Fibroblast of skin of back (primary cell): ENCODE measurements at places on chromosomes 4 and X.
A peak's percentile ranks its signal among the peaks of the same experiment; 100 is the strongest.

- DNase-seq: no peak
Measured at GRCh38 chr4:165967486-165967885, 94.4 kb downstream of the TLL1 start.

DNA sequence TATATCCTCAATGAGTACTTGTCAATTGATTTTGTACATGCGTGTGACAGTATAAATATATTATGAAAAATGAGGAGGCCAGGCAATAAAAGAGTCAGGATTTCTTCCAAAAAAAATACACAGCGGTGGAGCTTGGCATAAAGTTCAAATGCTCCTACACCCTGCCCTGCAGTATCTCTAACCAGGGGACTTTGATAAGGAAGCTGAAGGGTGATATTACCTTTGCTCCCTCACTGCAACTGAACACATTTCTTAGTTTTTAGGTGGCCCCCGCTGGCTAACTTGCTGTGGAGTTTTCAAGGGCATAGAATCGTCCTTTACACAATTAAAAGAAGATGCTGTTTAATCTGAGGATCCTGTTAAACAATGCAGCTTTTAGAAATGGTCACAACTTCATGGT lies at the start of gene OTC:
Gene OTC (plus strand): TSS at position 243 of the 400 bp plus-strand sequence. CDS start 93 bp downstream, at position 336.
- no peak for DNase-seq

GRCh38 chr4:139966383-139966782 lies 187.6 kb downstream of the MAML3 start:
- DNase-seq: no peak

DNA sequence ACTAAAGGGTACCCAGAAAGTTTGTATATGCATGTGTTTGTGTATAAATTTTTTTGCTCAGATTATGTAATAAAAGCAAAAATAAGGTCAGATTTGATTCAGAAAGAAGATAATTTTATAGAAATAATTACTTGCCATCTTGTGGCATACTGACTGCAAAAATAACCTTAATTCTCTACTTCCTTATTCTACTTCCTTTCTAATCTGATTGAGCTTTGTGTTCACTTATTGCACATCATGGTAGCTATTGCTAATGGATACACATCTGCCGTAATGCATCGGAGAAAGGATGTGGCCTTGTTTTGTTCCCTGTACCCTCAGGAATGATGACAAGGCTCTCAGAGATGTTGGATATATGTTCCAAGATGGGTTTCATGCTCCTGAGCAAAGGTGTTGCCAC lies 10.5 kb upstream of the GNPDA2 start:
- DNase-seq: no peak

DNA sequence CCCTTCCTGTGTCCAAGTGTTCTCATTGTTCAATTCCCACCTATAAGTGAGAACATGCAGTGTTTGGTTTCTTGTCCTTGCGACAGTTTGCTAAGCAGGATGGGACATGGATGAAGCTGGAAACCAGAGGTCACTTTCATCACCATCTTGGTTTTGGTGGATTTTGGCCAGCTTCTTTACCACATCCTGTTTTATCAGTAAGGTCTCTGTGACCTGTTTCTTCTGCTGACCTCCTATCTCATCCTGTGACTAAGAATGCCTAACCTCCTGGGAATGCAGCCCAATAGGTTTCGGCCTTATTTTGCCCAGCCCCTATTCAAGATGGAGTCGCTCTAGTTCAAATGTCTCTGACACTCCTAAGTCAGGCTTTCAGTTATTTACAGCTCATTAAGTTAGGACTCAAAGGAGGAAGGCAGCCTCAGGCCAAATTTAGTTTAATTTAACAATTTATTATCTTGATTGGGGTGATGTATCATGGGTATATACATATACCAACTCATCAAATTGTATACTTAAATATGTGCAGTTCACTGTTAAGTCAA lies 169.9 kb upstream of the NDP start:
- DNase-seq: no peak

DNA sequence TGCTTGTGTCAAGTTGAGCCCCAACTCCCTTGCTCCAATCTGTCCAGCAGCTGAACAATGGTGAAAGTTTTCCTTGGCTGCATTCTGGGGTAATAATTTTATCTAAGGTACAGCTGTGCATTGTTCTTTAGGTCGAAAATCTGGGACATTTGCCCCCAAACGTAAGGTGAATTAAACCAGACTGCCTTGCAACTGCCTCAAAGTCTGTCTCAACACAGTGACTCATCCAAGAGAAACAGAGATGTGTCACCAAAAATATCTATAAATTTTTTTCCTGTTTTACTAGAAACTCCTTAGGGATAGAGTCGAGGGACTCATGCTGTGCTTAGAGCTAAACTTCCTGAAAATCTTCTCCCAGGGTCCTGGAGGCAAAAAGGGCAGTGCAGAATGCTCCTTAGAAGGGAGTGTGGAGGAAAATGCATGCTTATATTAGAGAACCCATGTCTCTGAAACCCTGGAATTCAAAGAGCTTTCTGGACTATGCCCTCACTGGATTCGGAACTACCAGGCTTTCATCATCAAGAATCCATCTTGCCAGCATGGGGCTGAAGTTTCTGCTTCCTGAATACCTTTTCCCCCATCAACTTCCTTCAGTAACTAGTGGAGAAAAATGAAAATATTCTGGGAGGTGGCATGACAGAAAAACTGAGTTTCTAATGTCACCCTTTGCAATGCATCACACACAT lies 115.7 kb downstream of the PALLD start:
- peak; percentile 92 for DNase-seq

- no peak for DNase-seq
Measured at GRCh38 chr4:56748271-56748670, 67.2 kb upstream of the HOPX start.

GRCh38 chr4:20787940-20788665 lies 87.8 kb downstream of the PACRGL start:
- DNase-seq: no peak

- DNase-seq: no peak
Measured at GRCh38 chrX:39360101-39360500, 558.8 kb downstream of the MID1IP1 start.

DNA sequence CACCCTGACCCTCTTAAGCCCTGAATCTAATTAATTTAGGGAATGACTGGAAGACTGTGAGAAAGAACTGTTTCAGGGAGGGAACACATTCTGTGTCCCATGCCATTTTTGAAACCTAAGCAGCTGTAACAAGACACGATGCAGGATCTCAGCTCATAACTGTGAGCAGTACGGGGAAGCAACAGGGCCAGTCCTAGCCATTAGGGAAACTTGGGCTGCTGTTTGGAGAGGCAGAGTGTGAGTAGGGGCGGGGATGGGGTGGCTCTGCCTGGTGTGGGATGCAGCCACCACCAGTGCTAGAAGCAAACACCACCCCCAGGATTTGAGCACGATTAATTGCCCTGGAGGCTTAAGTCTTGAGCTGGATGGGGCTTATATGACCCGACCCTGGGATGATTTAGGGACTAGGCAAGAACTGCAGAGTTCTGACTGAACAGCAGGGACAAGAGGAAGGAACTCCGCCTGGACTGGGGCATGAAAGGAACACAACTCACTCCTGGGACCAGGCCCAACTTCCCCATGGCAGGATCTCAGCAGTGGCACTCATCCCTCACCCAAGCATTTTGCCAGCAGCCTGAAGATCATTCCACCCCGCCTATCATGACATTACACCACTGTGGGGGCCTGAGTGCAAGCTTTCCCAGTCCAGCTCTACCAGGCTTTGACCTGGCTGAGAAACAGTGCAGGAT lies 43.1 kb downstream of the ATRX start:
- no peak for DNase-seq

GRCh38 chr4:16894406-16894805 lies 4.0 kb downstream of the LDB2 start:
- peak; percentile 50 for DNase-seq

DNA sequence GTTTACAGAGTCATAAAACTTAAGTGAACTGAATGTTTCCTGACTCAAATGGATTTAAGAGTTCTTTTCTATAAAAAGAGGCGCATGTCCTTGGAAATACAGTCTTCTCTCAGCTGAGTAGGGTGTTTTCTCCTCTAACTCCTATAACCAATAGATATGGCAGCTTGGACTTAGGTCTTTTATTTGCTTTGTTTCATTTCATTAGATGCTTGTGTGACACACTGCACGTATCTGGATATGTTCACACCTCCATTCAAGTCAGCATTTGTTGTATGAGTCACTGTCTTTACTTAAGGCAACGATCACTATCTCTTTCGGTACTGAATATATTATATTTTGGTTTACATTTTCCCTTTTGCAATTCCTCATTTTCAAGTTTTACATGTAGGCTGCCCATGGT lies 136.6 kb downstream of the ARSF start:
- DNase-seq: no peak

GRCh38 chrX:125132274-125132673 lies 187.4 kb upstream of the TEX13C start:
- DNase-seq: peak; percentile 3

- no peak for DNase-seq
Measured at GRCh38 chrX:100817340-100817739, 2.9 kb upstream of the CSTF2 start.

DNA sequence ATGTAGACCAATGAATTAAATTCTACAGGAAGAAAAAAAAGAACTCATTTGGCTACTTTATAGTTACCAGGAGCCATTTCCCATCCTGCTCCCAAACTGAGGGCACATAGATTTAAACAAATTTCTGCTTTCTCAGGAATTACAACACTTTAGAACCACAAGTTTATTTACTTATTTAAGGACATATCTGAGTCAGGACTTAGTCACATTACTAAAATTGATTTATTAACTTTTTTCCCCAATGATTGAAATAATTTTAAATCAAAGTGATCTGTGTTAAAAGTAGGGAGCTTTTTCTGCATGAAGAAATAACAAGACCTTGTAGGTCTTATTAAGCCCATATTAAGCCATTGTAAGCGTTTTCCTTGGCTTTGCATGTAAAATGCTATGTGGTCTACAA lies 291.0 kb upstream of the HAND2 start:
- no peak for DNase-seq

- DNase-seq: peak; percentile 73
Measured at GRCh38 chr4:56908206-56909085, 746 bp downstream of the REST start.

DNA sequence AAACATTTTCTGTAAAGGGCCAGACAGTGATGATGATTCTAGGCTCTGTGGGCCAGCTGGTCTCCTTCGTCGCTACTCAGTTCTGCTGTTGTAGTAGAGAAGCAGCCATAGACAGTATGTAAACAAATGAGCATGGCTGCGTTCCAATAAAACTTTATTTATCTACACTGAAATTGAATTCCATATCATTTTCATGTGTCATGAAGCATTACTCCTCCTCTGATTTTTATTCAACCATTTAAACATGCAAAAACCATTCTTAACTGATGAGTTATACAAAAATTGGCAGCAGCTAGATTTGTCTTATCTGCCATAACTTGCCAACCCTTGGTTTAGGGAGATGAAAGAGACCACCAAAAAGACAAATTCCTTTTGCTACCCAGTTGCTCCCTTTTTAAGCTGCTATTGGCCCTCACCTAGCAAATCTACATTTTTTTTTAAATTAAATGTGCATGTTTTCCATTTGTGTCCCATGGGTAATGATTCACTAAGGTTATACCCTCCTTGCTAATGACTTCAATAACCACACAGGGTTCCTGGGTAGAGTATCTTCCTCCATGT lies 309.9 kb downstream of the DHX15 start:
- peak; percentile 83 for DNase-seq

DNA sequence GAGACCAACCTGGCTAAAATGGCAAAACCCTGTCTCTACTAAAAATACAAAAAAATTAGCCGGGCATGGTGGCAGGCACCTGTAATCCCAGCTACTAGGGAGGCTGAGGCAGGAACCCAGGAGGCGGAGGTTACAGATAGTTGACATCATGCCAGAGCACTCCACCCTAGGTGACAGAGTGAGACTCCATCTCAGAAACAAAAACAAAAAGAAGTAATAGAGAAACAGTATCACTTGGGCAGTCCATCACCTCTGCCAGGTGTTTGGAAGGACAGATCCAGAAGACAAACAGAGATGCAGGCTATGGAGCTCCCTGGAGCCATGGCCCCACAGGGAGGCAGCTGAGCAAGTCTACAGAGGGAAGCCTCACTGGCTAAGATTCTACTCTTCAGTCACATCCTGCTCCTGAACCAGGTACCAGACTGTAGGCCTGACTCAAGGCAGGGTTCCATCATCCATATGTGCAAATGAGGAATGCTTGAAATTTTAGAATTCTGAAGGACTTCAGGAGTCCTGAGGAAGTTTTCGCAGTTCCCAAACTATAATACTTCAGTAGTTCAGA lies 81.4 kb upstream of the CPEB2 start:
- DNase-seq: no peak

DNA sequence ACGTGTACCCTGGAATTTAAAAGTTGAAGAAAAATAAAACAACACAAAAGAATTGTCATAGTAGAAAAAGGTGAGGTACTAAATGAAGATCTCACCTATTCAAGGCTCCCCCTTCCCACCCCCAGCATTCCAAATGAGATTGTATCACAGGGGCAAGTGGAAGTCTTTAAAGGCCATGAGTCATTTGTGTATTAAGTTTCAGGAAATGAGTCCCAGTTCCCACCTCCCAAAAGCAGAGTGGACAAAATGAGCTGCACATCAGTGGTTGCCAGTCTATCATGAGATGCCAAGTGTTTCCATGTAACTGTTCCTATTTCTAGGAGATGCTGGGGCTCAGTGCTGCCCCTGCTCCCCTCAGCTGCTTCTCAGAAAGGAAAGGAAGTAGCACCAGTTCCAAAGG lies 20.1 kb downstream of the ARHGEF9 start:
- DNase-seq: peak; percentile 54

DNA sequence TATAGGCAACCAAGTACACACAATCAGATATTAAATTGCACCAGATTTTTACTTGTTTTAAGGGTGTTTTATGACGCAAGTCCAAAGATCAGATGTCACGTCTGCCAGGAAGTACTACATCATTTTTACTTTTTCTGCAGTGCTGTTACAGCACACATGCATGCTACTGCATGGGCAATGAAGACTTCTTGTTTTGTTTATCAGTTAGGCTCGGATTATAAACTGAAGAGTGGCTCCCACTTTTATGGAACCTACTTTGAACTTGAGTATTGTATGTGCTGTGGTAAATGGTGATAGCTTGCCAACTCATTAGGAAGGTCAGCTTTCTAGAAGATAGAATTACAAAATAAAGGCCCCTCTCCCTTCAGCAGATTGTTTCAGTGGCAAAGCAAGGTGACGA lies 131.6 kb downstream of the CEP135 start:
- DNase-seq: no peak

GRCh38 chr4:148843625-148844024 lies 401.4 kb upstream of the NR3C2 start:
- DNase-seq: no peak

GRCh38 chr4:124459941-124460310 lies 252.6 kb downstream of the ANKRD50 start:
- DNase-seq: no peak

- DNase-seq: no peak
Measured at GRCh38 chr4:190017357-190018200, 9.5 kb downstream of the FRG2 start.

GRCh38 chr4:4613641-4614286 lies 71.9 kb upstream of the STX18 start:
- no peak for DNase-seq

- DNase-seq: no peak
Measured at GRCh38 chrX:54529151-54529550, 868 bp upstream of the GNL3L start.

- no peak for DNase-seq
Measured at GRCh38 chr4:139144911-139145551, 32.0 kb downstream of the ELF2 start.
